ENCODE measurements at places on chromosomes 2 and 18. TPM values are rescaled to one million over a fixed set of nuclear protein-coding genes. Genes with fewer than 3 reads are reported as not detected.

DNA sequence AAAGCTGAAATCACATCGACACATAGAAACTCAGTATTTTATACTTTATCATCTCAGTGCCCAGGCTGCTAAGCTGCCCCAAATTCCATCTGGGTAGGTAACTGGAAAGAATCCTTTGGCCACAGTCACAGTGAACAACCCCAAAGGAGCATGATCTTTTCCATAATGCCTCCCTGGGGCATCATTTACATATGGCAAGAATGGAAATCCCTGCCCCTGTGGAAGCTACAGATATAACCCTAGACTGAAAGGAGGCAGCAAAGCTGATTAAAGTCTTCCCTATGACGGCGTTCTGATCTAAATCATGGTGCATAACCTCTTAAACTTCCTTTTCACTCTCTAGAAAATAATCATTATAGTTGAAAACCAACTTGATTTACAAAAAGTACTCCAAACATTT lies 41.5 kb downstream of the MAP3K19 start:
- H3K4me1 ChIP-seq, result peaks cover 6% of the 10 kb centered on the region
- no peaks in the 10 kb centered on the region for H3K36me3 ChIP-seq
- H3K27me3 ChIP-seq, result no peaks in the 10 kb centered on the region
- no peak overlapping the region for H3K27ac ChIP-seq

- peaks cover 16% of the 10 kb centered on the region for H3K36me3 ChIP-seq
- H3K4me3 ChIP-seq, result peak overlapping the region; percentile 84
- H3K4me1 ChIP-seq, result 0 out of 2 replicates have a peak, but pooled peaks cover 7% of the 10 kb centered on the region
- H3K27me3 ChIP-seq, result no peaks in the 10 kb centered on the region
- H3K27ac ChIP-seq, result no peak overlapping the region
These were observed 1.8 kb downstream of the TMX3 start for GRCh38 chr18:68713131-68713530.

GRCh38 chr2:205212357-205212756 lies 469.9 kb upstream of the NRP2 start:
- no peak for DNase-seq
- H3K4me3 ChIP-seq, result no peak overlapping the region
- no peaks in the 10 kb centered on the region for H3K27me3 ChIP-seq

DNA sequence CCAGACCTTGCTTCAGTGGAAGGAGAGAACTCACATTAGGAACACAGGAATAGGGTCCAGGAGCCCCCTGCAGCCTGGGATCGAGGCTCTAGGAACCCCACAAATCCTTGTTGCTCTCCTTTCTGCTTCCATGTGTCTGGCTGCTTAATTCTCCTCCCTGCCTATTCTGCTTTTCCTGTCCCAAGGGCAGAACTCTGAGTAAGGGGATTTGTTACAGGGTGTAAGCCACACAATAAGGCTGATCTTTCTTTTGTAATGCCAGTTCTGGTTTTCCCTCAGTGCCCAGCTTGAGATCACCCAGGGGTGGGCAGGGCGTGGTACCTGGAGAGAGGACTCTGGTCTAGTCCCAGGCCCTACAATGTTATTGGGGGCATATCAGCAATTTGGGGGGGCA lies 119.6 kb upstream of the MGAT5 start:
- H3K36me3 ChIP-seq, result no peaks in the 10 kb centered on the region
- no peaks in the 10 kb centered on the region for H3K27me3 ChIP-seq
- H3K4me1 ChIP-seq, result peaks cover 43% of the 10 kb centered on the region
- H3K4me3 ChIP-seq, result peak overlapping the region; percentile 28
- peak overlapping the region; percentile 85 for H3K27ac ChIP-seq
- peak; percentile 30 for DNase-seq

DNA sequence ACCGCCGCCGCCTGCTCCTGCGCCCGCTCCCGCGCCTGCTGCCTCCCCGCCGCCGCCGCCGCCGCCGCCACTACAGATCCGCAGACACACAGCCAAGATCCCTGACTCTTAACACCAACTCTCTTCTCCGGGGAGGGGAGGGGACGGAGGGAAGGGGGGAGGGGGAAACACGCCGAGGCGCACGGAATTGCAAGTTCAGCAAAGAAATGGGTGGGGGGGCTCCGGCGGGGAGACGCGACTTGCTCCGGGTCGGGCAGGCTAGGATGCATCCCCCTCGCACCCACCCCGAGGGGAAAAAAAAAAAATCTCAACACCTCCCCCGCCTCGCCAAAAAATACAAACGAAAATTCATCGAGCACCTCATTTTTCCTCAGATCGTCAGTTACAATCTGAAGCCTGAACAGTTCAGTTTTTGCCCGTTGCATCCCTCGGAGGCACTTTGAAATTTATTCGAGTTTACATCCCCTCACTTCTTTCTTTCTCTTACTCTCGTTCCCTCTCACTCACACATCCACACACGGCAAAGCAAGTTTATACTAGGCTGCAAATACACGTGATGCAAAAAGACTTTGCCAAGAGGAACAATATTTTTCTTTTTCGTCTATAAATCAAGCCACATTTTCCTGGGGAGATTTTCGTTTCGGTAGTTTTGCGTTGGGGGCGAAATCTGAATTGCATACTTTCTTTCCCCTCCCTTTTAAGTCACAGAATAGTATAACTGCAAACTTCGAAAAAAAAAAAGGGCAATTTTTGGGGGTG lies at the start of gene TCF4:
Gene TCF4 (minus strand): TSS at position 82 of the 759 bp plus-strand sequence. CDS start 1,076 bp downstream, outside the sequence.
- H3K4me1 ChIP-seq, result peaks cover 22% of the 10 kb centered on the region
- DNase-seq, result peak; percentile 73
- H3K27me3 ChIP-seq, result no peaks in the 10 kb centered on the region
- peak within 1 kb of the TSS; percentile 91 for H3K27ac ChIP-seq

GRCh38 chr2:3494984-3495666 lies 24.2 kb downstream of the ADI1 start:
- H3K4me1 ChIP-seq, result no peaks in the 10 kb centered on the region
- no peak overlapping the region for H3K4me3 ChIP-seq
- no peaks in the 10 kb centered on the region for H3K27me3 ChIP-seq
- no peak overlapping the region for H3K27ac ChIP-seq

- H3K36me3 ChIP-seq, result no peaks in the 10 kb centered on the region
- no peaks in the 10 kb centered on the region for H3K27me3 ChIP-seq
- DNase-seq, result no peak
- H3K4me1 ChIP-seq, result 0 out of 2 replicates have a peak, but pooled peaks cover 4% of the 10 kb centered on the region
- H3K27ac ChIP-seq, result no peak overlapping the region
These were observed 160.5 kb downstream of the SH3BP4 start for GRCh38 chr2:235112365-235112764.

The CPLX4 gene
- not detected for total RNA-seq

The ST3GAL5 gene
- total RNA-seq, result 8.9 TPM

Measured in GM23338 (cell line).